Central memory CD4-positive, alpha-beta T cell (primary cell): ENCODE measurements at places on chromosomes 4 and X.

GRCh38 chr4:47631161-47631560 lies 146.1 kb downstream of the ATP10D start:
- no peak for DNase-seq

DNA sequence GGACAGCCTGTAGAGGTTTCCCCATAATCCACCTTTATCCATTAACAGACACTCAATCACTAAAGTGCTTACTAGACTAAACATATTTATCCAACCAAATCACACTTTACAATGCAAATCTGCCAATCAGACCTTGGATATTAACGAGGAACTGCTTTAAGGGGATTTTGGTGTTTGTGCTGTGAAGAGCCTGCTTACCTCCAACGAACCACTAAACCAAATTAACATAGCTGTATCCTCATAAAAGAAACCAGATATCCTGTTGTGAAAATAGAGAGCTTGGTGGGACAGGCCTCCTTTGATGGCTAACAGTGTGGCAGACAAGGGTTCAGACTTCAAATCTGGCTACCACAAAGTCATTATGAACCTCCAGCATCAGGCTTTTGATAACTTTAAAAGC lies 252.6 kb upstream of the HAND2 start:
- DNase-seq, result no peak

- no peak for DNase-seq
These were observed 45.6 kb downstream of the OCRL start for GRCh38 chrX:129585691-129586090.

DNA sequence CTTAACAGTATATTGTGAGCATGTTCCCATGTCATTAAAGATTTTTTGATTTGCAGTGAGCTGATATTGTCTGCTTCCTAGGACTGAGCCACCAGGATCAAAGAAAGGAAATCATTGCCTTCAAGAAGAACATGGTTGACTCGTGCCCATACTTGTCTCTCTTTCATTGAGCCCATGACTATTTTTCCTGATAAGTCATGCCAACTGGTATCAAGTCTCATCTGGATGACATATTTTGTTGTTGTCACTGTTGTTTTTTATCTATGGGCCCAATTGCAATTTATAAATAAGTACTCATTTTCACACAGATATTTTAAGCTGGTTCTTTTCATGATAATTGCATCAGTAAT lies 10.2 kb upstream of the RHOH start:
- no peak for DNase-seq

DNA sequence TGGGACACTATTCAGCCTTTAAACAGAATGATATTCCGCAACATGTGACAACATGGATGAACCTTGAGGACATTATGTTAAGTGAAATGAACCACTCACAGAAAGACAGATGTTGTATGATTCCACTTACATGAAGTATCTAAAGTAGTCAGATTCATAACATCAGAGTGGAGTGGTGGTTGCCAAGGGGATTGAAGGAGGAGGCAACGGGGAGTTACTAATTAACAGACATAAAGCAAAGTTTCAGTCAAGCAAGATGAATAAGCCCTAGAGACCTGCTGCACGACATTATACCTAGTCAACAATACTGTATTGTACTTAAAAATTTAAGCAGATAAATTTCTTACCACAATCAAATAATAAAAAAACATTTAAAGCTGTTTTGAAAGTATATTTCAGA lies 105.0 kb upstream of the NR0B1 start:
- no peak for DNase-seq

DNA sequence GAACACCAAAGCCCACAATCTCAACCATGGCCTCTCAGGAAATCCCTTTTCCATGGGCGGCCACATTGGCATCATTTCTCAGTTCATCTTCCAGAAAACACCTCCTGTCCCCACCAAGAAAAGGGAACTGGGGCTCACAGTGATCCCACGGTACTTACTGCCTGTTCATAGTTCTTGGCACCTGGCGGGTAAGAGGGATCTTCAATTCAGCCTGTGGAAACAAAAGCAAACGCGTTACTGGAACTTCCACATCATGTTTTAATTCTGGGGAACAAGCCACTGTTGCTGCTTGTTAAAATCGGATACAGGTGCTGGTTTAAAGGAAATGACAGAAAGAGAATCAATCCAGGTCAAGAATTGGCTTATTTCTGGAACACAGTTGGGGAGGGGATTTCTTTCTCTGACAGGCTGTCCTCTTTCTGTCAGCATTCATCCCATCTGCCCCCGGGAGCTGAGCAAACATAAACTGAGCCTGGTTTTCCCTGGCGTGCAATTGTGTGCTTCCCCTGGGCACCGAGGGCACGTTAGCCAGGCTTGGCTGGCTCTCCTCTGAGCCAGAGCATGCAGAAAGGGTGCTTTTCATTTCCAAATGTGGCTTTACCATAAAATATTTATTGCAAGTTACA lies 16.8 kb downstream of the CLNK start:
- no peak for DNase-seq

GRCh38 chr4:38455092-38455862 lies 208.7 kb upstream of the KLF3 start:
- DNase-seq, result no peak

DNA sequence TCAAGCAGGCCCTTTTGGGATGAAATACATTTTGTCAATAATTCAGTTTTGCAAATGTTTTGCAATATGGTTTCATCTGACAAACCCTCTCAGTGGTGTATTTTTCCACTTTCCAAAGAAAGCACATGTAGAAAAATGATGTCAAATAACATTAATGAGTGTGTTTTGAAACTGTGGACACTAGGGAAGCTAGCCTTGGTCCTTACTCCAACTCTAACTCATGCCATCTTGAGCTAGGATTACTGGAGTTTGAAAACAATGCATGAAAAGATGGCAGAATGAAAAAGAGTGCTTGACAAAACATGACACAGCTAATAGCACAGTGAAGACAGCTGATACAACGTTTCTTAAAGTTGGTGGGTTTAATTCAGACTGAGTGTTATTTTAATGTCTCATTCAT lies 41.4 kb downstream of the HAND2 start:
- no peak for DNase-seq

- no peak for DNase-seq
These were observed 29.5 kb downstream of the ASMTL start for GRCh38 chrX:1423215-1423614.

DNA sequence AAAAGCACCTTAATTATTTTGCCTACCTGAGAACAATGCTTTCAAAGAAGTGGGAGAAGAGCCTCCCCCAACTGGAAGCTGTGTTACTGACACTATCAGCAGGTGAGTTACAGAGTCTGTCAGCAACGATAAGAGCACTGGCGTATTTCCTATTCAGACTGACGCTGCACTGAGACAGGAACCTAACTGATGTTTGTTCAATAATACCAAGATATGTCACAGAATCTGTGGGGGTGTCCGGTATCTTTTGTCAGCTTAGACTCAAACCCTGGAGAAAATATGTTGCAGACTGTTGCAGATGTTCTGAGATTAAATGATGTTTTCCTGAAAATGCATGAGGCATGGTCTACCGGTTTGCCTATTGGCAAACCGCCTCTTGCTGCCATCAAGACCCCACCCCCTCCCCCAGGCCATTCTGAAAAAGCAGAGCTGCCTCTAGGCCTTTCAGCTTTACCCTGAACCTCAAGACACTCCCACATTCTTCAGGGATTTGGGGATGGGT lies 115.2 kb upstream of the KIT start:
- DNase-seq, result no peak

- no peak for DNase-seq
These were observed 135.8 kb downstream of the HS6ST2 start for GRCh38 chrX:132822634-132823012.

GRCh38 chr4:8000721-8001491 lies 61.2 kb upstream of the AFAP1 start:
- DNase-seq, result no peak

GRCh38 chrX:72573158-72573511 lies 492 bp upstream of the HDAC8 start:
- no peak for DNase-seq

DNA sequence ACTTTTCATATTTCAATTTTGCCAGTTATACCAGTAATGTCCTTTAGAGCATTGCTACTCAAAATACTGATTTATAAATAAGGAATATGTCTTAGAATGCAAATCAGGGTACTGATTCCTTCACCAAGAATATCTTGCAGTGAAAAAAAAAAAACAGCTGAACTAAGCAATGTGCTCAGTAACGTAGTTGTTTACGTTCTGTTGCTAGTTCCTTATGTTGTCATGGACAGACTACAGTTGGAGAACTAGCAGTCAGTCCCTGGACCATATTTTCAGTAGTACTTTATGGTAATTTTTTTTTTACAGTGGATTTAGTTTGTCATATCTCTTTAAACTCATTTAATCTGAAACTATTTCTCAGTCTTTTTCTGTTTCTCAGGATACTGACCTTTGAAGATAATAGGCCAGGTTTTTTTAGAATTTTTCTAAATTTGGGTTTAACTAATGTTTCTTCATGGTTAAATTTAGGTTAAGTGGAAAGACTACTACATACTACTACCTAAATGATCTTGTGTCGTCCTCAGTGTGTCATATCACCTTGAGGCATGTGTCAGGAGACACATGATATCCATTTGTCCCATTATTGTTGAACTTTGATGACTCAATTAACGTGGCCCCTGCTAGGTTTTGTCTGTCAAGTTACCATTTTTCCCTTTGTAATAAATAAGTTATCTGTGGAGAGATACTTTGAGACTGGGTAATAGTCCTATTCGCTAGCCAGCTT lies 21.0 kb downstream of the SMARCAD1 start:
- no peak for DNase-seq

- DNase-seq, result no peak
These were observed 56.6 kb downstream of the CHST7 start for GRCh38 chrX:46630141-46630540.

GRCh38 chr4:15913631-15913970 lies 24.9 kb downstream of the FGFBP1 start:
- no peak for DNase-seq

DNA sequence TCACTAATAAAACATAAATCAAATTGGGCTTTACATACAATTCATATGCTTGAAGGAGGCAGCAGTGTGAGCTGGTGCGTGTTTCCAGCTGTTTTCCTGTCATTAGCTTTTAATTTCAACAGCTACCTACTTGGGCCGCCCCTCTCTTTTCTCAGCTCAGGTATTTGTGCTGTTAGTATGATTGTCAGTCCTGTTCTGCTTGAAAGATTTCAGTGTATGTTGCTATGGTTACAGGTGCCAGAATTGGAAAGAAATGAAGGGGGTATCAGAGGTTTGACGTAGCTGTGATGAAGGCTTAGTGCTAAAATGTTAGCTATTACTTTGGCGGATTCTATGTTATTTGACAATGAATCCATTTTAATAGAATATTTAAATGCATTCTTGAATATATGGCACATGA lies 440.3 kb downstream of the ZIC3 start:
- no peak for DNase-seq

- no peak for DNase-seq
These were observed 8.3 kb upstream of the FGFBP2 start for GRCh38 chr4:15971068-15971801.

DNA sequence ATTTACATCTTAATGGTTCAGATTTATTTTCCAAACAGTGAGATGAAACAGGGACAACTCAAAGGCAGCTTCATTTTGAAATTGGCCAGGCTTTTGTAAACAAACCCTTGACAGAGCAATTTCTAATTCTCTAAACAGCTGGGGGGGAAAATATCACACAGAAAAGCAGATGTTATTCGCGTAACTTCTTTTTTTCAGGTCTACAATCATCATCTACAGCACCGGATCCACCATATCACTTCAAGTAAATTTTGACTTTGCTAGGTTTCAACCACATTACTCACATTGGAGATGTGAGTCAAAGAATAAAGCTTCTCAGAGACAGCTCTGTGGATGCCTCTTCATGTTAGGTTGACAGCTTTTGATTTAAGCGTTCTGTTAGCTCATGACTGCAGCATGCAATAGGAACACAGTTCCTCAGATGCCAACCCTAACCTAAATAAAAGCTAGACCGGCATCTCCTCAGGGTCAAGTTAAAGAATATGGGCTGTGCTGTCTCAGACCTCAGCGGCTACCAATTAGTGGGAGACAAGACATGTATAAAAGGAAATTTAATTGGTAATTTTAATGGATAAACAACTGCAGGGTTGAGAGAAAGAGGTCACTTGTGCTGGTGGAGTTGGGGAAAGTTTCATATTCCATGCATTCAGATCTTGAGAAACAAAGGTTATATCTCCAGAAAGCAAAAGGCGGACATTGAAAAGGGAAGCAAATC lies 26.8 kb downstream of the AMELX start:
- DNase-seq, result no peak

GRCh38 chrX:130826249-130826648 lies 76.8 kb downstream of the ENOX2 start:
- no peak for DNase-seq

DNA sequence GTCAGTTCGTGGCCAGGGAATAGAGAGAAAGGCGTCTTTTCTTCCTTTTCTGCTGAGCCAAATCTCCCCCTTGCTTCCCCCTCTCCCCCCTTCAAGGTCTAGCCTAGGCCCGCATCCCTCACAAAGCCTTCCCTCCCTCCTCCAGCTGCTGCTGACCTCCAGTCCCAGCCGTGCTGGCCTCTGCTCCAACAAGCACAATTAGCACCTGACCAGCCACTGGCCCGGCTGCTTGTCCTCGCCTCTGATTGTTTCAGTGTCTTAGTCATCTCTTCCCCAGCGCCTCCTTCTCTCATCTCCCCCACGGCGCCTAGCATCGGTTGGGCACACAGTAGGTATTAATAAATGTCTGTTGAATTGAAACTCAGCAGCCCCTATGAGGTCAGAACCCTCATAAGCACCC lies 4.2 kb downstream of the ELF4 start:
- DNase-seq, result no peak

DNA sequence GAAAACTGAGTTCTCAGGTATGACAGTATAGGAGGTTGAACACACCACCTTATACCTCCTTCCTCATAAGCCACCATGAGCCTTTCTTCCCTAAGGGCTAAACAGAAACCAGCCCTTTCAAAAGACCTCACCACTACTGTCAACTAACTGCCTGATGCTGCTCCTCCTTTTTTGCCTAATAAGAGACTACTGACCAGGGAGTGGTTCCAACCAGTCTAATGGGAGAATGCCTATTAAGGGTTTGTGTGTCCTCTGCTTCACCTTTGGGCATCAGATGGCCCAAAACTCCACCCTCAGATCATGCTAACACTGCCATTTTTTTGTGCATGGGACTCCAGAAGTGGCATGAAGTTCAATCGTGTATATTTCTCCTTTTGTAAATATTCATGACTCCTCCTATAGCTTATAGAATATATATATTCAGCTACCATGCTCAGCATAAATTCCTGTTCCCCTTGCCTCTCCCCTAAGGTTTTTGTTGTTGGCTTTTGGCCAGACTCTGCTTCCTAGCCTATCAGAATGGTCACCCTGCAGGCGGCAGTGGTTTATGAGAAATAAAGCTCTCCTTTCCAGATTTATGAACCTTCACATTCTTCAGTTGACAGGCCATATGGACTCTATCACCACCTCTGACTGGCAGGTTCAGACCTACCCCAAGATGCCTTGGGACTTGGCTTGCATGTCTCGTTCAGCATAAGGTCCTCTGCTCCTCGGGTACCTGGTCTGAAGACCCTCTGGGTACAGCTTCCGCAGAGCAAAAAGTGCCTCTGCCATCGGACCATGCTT lies 28.2 kb downstream of the FGFBP1 start:
- DNase-seq, result no peak

GRCh38 chrX:73728602-73729001 lies 165.6 kb downstream of the CHIC1 start:
- no peak for DNase-seq
